ENCODE measurements at places on chromosomes 6 and 20.

DNA sequence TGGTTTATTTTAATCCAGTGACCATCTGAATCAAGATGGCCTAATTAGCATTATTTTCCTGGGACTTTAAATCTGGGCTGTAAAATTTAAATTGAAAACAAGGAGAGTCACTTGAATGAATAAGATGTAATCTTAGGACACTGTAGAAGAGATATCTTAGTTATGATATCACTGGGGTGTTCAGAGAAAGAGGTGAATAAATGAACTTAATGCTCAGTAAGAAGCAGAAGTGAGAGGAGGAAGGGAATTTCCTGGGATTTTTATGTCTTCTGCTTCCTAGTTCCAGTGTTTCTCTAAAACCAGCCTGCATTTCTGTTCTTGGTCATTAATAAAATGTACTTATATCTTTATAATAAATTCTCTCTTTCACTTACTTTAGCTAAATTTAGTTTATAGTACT, 136.8 kb upstream of the PTPRK start:
- DNase-seq = no peak

DNA sequence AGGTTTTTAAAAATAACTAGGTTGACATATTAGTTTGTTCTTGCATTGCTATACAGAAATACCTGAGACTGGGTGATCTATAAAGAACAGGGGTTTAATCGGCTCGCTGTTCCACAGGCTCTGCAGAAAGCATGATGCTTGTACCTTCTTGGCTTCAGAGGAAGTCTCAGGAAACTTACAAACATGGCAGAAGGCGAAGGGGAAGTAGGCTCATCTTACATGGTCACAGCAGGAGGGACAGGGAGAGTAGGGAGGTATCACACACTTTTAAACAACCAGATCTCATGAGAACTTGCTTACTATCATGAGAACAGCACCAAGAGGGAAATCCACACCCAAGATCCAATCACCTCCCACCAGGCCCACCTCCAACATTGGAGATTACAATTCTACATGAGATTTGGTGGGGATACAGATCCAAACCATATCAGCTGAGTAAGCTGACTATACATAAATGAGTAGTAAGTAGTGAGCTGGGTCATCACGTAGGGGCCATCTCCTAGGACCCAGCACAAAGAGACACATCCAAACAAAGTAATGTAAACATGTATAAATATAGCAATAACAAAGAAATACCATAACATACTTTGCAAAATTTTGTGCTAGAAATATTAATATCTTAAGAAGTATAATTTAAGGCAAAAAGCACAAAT, 31.4 kb upstream of the SIRPG start:
- no peak for DNase-seq

- no peak for DNase-seq
Observed at GRCh38 chr6:65161661-65162060, 545.4 kb downstream of the EYS start.

DNA sequence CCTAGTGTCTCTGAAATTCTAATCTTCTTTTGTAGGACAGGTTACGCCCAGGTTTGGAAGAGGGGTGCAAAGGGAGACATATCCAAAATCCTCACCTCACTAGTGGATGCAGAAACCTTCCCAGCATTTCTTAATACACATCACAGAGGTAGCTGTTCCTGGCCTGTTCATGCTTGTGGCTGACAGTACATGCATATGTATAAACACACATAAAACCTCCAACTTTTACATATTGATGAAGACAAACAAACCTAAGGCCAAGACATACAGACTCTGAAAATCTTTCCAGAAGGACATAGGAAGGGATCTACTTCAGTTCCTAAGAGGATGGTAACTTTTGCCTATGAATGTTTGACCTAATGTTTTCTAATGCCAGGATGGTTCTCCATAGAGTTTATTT, 872.1 kb upstream of the FLRT3 start:
- DNase-seq = no peak

- DNase-seq = no peak
Observed at GRCh38 chr6:15160812-15161211, 85.1 kb upstream of the JARID2 start.

DNA sequence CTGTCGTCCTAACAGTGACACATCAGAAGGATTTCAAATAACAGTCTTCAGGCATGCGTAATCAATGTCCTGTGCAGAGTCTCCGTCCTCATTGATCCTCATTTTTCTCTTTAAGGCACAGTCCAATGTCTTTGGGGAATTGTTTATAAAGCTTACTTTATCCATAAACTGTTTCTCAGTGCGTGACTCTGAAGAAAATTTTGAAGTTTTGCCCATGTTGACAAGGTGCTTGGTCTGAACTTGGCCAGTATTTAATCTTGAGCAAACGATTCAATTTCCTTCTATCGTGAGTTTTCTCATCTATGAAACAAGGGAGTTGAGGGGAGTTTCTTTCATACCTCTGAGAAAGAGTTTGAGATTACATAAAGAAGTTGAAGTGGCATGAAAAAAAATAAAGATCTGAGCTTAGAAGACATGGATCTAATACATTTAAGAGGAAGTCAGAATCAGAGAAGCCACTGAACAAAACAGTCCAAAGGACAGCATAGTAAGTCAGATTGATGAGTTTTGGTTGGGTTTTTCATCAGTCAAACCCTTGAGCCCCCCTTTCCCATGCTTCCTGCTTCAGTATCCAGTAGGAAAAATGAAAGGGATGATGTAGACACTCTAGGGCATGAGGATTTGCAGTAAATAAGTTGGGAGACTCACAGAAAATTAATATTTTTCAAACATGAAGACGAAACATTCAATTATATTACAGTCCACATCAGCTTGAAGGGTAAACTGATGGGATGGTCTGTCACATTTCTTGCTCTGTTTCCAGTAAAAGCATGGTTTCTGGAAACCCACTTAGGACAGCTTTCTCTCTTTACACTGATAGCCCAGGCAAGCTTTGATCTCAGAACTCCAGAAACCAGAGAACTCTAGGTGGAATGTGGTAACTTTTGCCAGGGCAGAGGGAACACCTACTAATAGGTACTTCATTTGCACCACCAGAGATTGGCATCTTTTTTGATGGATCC, 8.1 kb downstream of the EDN1 start:
- no peak for DNase-seq

DNA sequence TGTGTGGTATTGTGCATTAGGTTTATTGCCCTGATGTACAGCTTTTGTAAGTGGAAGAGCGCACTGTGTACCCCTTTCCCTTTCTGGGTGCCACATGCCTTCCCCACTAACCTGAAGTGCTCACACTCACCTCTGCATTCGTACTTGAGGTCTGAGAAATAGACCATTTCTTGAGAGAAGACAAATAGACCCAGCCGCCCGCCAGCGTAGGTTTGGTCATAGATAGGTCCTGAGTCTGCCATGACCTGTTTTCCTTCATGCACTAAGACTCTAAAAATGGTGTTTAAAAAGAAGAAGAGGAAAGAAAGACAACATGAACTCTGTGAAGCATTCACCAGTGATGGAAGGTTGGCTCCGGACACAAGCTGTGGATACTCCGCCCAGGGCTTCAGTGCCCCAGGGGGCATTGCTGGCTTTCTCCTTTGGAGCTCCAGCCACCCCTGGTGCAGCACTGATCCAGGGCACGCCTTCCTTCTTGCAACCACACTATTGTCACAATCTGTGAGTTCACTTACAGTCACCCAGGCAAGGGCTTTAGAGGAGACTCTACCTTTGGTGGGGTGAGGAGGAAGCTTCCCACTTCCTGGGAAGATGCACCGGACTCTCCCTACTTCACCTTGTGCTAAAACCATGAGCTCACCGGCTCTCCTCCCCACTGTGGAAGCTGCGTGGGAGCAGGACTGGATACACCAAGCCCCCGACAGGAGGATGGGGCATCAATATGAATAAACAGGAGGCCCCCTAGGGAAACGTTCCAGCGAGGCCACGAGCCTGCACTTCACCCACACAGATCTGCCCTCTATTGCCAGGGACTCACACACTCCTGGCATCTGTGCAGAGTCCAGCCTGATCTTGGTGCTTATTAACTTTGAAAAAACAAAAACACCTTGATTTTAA, 33.3 kb downstream of the THBS2 start:
- no peak for DNase-seq

DNA sequence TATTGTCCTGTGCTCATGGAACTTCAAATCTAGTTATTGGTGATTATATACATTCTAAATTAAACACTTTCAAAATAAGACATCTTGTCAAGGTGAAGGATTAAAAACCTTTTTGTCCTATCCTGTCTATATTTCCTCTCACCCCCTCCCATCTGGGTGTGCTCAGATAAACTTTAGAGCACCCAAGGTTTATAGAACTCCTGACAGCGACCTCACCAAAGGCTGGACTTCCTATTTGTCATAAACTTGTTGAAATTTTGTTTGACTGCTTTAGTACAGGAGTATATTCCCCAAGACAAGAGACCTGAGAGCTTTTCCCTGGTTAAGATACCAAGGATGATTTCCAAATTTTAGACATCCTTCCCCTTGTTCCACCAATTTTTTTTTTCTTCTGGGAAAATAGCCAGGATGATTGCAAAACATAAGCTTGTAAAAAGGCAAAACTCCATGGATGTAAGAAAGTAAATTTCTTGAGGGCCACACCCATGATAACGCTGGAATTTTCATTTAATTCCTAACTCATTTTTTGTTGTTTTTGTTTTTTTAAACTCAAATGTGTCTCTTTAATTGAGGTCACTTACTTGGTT, 33.0 kb downstream of the CARMIL1 start:
- DNase-seq = no peak

DNA sequence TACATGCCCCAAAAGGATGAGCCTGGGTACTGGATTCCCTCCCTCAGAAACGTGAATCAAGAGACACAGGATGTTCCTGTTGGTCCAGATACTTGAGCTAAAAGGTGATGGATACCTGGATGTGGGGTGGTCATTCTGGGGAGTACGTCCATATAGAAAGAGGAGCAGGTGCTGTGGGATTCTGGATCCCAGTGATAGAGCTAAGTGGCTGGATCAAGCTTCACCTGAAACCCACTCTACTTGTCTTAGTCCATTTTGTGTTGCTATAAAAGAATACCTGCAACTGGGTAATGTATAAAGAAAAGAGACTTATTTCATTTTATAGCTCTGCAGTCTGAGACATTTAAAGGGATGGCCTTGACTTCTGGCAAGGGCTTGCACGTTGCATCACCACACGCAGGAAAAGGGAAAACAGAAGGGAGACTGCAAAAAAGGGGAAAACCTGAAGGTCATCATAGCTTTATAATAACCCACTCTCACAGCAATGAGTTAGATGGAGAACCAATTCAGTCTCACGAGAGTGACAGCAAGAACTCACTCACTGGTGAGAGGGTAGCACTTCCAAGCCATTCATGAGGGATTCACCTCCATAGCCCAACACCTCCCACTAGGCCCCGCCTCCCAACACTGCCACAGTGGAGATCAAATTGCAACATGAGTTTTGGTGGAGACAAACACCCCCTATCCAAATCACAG, 31.2 kb downstream of the RIPOR3 start:
- no peak for DNase-seq
